Type B pancreatic cell (in vitro differentiated cells): ENCODE measurements at places on chromosomes 11 and 22. TPM values are rescaled to one million over a fixed set of nuclear protein-coding genes. Genes with fewer than 3 reads are reported as not detected.

DNA sequence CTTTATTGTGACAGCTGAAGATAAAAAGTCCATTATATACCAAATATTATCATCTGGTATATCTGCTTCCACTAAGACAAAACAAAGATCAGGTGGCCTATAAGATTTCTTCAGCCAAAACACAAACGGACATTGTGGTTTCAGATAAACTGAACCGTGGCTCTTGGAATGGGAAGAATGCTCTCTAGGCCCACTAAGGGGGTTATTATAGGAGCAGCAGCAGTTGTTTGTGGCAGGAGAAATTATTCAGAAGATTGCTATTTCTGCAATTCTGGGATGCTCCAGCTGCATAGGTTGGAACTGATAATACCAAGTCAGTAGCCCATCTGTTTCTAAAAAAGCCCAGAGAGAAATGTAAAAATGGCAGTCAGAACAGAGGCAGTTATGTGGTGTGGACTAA, 145.3 kb downstream of the NCAM1 start:
- no peaks in the 10 kb centered on the region for H3K27me3 ChIP-seq
- no peak overlapping the region for H3K27ac ChIP-seq
- no peak overlapping the region for H3K4me3 ChIP-seq
- peaks cover 27% of the 10 kb centered on the region for H3K4me1 ChIP-seq

DNA sequence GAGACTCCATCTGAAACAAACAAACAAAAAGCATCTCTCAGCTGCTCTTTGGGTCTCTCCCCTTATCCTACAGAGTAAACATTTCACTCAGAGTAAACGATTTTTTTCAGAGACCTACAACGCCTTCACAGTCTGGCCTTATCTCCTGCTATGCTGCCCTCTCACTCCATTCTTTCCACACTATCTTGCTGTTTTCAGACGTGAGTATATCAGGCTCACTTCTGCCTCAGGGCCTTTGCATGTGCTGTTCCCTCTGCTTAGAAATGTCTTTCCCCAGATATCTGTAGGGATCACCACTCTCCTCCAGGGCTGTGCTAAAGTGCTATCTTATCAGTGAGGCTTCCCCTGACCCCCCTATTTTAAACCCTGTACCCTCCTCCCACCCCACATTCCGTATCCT, 6.5 kb downstream of the RIBC2 start:
- H3K36me3 ChIP-seq = peaks cover 25% of the 10 kb centered on the region
- no peaks in the 10 kb centered on the region for H3K27me3 ChIP-seq
- H3K27ac ChIP-seq = no peak overlapping the region
- H3K4me3 ChIP-seq = no peak overlapping the region
- peaks cover 9% of the 10 kb centered on the region for H3K4me1 ChIP-seq

DNA sequence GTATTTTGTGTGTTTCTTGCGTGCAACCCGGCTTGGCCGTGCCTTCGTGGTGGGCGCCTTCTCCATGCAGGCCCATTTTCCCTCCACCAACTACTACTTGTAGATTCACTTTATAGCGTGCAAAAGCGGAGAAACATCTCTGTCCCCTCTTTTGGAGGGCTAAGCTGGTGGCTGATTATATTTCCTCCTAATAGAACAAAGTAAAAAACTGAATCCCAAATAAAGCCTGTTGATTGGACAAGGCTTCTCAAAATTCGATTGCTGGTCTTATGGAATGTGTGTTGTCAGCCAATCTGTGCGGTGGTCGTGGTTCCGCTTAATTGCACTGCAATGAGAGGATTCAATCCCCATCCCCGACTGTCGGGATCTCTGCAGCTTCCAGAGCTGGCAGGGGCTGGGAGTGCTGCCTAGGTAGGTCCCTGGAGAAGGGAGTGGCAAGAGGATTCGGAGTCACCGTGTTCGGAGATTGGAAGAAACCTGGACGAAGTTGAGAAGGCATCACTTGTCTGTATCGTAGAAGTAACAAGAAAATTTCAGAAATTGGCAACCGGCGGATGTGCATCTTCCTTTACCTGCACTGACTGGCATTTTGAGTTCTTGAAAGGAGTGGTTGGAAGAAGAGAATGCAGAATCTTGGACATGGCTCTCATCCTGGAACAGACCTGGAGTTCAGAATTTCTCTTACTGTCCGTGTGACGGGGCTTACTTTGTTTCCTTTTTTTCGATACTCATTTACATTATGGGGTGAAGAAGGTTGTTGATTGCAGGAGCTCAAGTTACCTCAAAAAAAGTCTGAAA, 1.1 kb downstream of the HMGXB4 start:
- H3K27me3 ChIP-seq = no peaks in the 10 kb centered on the region
- peaks cover 23% of the 10 kb centered on the region for H3K4me1 ChIP-seq
- peak overlapping the region; percentile 94 for H3K27ac ChIP-seq
- H3K36me3 ChIP-seq = peaks cover 17% of the 10 kb centered on the region
- peak overlapping the region; percentile 97 for H3K4me3 ChIP-seq

DNA sequence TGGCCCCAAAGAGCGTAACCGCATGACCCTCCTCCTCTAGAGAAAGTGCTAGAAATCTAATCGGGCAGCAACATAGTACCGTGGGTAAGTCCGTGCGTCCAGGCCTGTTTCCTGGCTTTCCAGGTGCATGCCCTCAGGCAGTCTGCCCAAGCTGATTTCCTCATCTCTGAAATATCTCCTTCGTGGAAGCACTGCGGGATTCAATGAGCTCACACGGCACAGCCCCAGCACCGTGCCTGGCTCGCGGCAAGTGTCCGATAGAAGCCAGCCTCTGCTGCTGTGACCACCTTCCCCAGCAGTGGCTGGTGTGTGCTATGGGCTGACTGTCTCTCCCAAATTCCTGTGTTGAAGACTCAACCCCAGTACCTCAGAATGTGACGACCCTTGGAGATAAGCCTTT, 20.7 kb downstream of the RPUSD4 start:
- peak overlapping the region; percentile 17 for H3K27ac ChIP-seq
- H3K27me3 ChIP-seq = no peaks in the 10 kb centered on the region
- H3K4me3 ChIP-seq = no peak overlapping the region
- no peak for DNase-seq

- H3K27me3 ChIP-seq = no peaks in the 10 kb centered on the region
- H3K4me3 ChIP-seq = no peak overlapping the region
- no peak overlapping the region for H3K27ac ChIP-seq
- no peaks in the 10 kb centered on the region for H3K4me1 ChIP-seq
- DNase-seq = no peak
These were observed 7.3 kb upstream of the SYCE3 start for GRCh38 chr22:50569896-50570535.

- H3K4me3 ChIP-seq = no peak overlapping the region
- peaks cover 8% of the 10 kb centered on the region for H3K36me3 ChIP-seq
- H3K27me3 ChIP-seq = peaks cover 17% of the 10 kb centered on the region
- DNase-seq = no peak
- H3K27ac ChIP-seq = no peak overlapping the region
- no peaks in the 10 kb centered on the region for H3K4me1 ChIP-seq
These were observed 521 bp downstream of the PES1 start for GRCh38 chr22:30591191-30591587.

DNA sequence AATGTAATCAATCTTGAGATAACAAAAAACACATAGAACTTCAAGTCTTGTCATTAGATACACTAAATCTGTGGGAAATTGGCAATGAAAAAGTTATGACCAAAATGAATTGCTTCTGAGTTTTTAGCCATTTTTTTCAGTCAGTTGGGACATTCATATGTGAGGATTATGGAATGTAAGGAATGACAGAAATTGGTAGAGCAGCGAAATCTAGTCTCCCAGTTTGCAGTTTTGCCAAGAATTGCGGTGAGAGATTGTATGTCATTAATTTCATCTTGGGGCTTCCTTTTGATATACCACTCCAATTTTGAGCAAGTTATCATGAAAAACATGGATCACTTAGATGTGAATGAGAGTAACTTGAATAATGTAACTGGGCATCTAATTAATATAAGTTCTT, 49.9 kb downstream of the SIK2 start:
- peaks cover 8% of the 10 kb centered on the region for H3K4me1 ChIP-seq
- H3K36me3 ChIP-seq = peaks cover 8% of the 10 kb centered on the region

DNA sequence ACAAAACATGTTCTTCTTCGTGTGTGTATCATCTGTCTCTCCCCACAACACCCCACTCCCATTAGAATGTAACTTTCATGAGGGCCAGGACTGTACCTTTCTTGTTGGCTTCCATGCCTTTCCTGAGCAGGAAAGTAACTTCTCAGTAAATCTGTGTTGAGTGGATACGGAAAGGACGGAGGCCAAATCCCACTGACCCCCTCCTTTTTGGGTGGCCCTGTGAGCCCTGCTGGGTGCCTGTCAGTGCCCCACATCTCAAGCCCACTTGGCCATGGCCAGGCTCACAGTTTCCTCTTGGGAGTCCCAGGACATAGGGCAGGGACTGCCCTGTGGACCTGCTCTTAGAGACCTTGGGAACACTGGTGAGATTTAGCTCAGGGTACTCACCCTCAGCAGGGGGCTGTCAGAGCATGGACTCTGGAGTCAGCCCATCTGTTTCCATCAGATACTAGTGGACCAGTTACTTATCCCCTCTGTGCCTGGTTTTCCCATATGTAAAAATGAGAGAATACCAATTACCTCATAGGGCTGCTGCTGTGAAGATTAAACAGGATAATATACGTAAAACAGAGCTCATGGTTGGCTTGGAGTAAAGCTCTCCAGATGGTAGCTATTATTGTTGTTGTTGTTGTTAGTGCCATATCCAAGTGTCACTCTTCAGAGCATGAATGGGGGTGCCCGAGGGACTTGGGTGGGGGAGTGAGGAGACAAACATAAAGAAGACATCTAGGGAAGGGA, 1.0 kb upstream of the C11orf96 start:
- H3K36me3 ChIP-seq = no peaks in the 10 kb centered on the region
- no peak for DNase-seq
- H3K27me3 ChIP-seq = peaks cover 64% of the 10 kb centered on the region
- H3K27ac ChIP-seq = peak overlapping the region; percentile 35

GRCh38 chr11:48043111-48043990, 63.0 kb downstream of the PTPRJ start:
- no peak for DNase-seq
- H3K4me3 ChIP-seq = no peak overlapping the region
- H3K4me1 ChIP-seq = peaks cover 41% of the 10 kb centered on the region
- no peaks in the 10 kb centered on the region for H3K36me3 ChIP-seq

GRCh38 chr22:22663861-22664800, 19.7 kb downstream of the GGTLC2 start:
- H3K4me3 ChIP-seq = no peak overlapping the region
- DNase-seq = no peak
- H3K27me3 ChIP-seq = peaks cover 36% of the 10 kb centered on the region
- H3K36me3 ChIP-seq = no peaks in the 10 kb centered on the region
- H3K4me1 ChIP-seq = no peaks in the 10 kb centered on the region

GRCh38 chr11:70526116-70527045, 128.1 kb downstream of the CTTN start:
- no peak for DNase-seq
- peak overlapping the region; percentile 66 for H3K27ac ChIP-seq
- H3K27me3 ChIP-seq = no peaks in the 10 kb centered on the region
- H3K36me3 ChIP-seq = no peaks in the 10 kb centered on the region
- H3K4me1 ChIP-seq = peaks cover 24% of the 10 kb centered on the region

- peak overlapping the region; percentile 54 for H3K4me3 ChIP-seq
- H3K27me3 ChIP-seq = no peaks in the 10 kb centered on the region
- no peak for DNase-seq
- peaks cover 5% of the 10 kb centered on the region for H3K36me3 ChIP-seq
- peak overlapping the region; percentile 92 for H3K27ac ChIP-seq
These were observed 134.2 kb downstream of the RBFOX2 start for GRCh38 chr22:35894464-35894878.

- H3K36me3 ChIP-seq = peaks cover 15% of the 10 kb centered on the region
- no peak overlapping the region for H3K27ac ChIP-seq
- H3K4me1 ChIP-seq = no peaks in the 10 kb centered on the region
- no peak for DNase-seq
- H3K4me3 ChIP-seq = no peak overlapping the region
These were observed 217.9 kb downstream of the TBC1D22A start for GRCh38 chr22:46980392-46980791.

- DNase-seq = no peak
- H3K27me3 ChIP-seq = peaks cover 3% of the 10 kb centered on the region
- no peak overlapping the region for H3K27ac ChIP-seq
- no peak overlapping the region for H3K4me3 ChIP-seq
- H3K36me3 ChIP-seq = no peaks in the 10 kb centered on the region
These were observed 478.8 kb upstream of the RAG2 start for GRCh38 chr11:37076866-37077265.

DNA sequence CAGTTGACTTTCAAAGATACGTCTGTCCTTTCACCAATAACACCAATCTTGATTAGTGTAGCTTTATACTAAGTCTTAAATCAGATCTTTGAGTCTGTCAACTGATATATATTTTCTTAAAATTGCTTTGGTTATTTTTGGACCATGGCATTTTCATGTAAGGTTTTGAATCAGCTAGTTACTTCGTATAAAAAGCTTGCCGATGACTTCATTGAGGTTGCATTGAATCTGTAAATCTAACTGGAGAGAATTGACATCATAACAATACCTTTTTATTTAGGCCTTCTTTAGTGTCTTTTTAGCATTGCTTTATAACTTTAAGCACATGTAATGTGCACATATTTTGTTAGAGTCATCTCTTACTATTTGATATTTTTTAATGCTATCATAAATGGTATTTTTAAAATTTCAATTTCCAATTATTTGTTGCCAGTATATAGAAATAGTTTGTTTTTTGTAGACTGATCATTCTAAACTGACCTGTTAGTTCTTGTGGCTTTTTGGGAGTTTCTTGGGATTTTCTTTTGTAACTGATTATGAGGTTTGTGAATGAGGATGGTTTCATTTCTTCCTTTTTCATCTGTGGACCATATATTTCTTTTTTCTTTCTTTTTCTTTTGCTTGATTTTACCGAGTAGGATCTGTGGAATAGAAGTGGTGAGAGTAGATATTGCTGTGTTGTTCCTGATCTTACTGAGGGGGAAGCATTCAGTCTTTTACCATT, 61.4 kb downstream of the DDX10 start:
- H3K27me3 ChIP-seq = no peaks in the 10 kb centered on the region
- no peak overlapping the region for H3K4me3 ChIP-seq
- DNase-seq = no peak
- peaks cover 20% of the 10 kb centered on the region for H3K36me3 ChIP-seq
- no peak overlapping the region for H3K27ac ChIP-seq

The MFRP gene
- total RNA-seq = not detected in 2 replicates

The KRTAP5-8 gene
- total RNA-seq = not detected in 2 replicates

The GGTLC3 gene
- total RNA-seq = 0.40 TPM in 1 of 2 replicates, not detected in the other

The NCF4 gene
- 0.59 TPM in 1 of 2 replicates, not detected in the other for total RNA-seq

The CCDC81 gene
- 0.79 and 3.2 TPM in 2 replicates for total RNA-seq

The CACNA1I gene
- 0.60 and 1.1 TPM in 2 replicates for total RNA-seq

The TUB gene
- total RNA-seq = 11.5 and 28.8 TPM in 2 replicates

The RAG2 gene
- 0.14 TPM in 1 of 2 replicates, not detected in the other for total RNA-seq

The CCDC89 gene
- total RNA-seq = 0.19 and 0.77 TPM in 2 replicates

The POTEH gene
- not detected in 2 replicates for total RNA-seq

The FZD4 gene
- total RNA-seq = 6.4 and 11.9 TPM in 2 replicates
